GM12878 (cell line): ENCODE measurements at places on chromosomes 4 and X. TPM values are rescaled to one million over a fixed set of nuclear protein-coding genes. Genes with fewer than 3 reads are reported as not detected.

DNA sequence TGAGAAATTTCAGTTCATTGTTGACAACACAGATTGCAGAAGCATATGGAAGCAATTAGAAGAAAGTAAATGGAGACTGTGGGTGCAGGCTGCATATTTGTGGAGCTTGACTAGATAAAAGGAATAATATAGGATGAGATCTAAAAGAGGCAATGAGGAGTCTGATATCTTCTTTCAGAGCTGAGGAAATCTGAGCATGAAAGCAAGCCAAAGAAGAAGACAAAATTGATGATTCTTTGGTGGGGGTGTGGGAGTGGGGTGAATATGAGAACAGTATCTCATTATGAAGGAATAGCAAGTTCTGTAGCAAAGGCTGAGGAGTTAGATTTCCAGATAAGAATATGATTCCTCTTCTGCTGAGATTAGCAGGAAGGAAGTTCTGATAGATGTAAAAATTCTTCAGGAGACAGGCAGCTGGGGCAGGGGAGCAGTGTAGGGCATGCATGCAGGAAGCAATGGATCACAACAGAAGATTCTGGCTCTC, 6.1 kb upstream of the PDHA2 start:
- no peak overlapping the region for H3K4me3 ChIP-seq
- H3K36me3 ChIP-seq: no peaks in the 10 kb centered on the region
- H3K4me1 ChIP-seq: no peaks in the 10 kb centered on the region
- no peak for DNase-seq
- no peaks in the 10 kb centered on the region for H3K27me3 ChIP-seq
- no peak overlapping the region for H3K27ac ChIP-seq

The TLR6 gene
- 19.1 and 22.4 TPM in 2 replicates for total RNA-seq

GRCh38 chrX:119206203-119206602, 29.9 kb upstream of the PGRMC1 start:
- no peak for DNase-seq
- no peak overlapping the region for H3K27ac ChIP-seq

The CSAG3 gene
- total RNA-seq: not detected in 2 replicates

- H3K36me3 ChIP-seq: no peaks in the 10 kb centered on the region
- no peaks in the 10 kb centered on the region for H3K27me3 ChIP-seq
- H3K27ac ChIP-seq: peak overlapping the region; percentile 38; the same call in 1 of the 2 replicates
- peaks cover 34% of the 10 kb centered on the region for H3K4me1 ChIP-seq
- no peak overlapping the region for H3K4me3 ChIP-seq
Measured at GRCh38 chr4:185730849-185731608, 81.0 kb downstream of the SORBS2 start.
